ENCODE measurements at places on chromosomes 2 and 18.

DNA sequence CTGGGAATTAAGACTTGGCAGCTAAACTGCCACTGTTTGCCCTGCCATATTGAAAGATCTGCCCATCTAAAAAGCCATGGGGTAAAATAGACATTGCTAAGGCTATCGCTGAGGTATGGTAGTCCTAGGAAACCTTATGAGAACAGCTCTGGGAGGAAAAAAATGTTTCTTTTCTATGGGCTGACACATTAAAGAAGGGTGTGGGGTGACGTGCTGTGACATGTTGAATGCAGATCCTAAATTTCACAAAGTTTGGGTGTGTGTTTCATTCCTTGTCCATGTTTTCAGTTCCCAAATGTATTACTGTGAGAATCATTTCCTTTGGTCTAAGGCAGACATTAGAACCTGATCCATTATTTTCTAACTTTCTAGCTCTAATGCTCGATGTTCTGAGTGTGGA lies 766.4 kb downstream of the BCL11A start:
- DNase-seq: no peak

DNA sequence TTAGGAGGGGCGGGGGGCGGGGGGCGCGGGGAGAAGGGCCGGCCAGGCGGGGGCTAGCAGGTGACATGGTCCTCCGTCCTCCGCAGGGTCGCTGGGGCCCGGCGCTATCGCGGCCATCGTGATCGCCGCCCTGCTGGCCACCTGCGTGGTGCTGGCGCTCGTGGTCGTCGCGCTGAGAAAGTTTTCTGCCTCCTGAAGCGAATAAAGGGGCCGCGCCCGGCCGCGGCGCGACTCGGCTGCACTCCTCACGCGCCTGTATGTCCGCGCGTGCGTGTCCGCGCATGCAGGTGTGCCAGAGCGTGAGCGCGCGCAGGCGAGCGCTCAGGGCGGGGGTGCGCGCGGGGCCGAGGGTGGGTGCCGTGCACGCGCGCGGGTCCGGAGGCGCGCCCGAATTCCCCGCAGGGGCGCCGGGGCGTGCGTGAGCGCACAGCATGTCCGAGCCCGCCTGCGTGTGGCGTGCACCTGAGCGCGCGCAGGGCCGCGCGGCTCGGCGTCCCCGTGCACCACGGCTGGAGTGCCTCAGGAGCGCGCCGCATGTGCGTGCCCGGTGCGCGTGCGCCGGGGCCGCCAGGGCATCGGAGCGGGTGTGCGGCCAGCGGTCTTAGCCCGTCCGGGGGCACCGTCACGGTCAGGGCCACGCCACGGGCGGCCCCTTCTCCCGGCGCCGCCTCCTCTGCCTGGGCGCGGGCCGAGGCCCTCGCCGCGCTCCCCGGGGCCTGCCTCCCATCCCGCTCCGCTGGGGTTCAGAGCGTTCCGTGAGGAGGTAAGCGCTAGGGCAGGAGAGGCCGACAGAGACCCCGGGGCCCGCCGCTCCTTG lies 6.3 kb downstream of the SNORC start:
- no peak for DNase-seq

DNA sequence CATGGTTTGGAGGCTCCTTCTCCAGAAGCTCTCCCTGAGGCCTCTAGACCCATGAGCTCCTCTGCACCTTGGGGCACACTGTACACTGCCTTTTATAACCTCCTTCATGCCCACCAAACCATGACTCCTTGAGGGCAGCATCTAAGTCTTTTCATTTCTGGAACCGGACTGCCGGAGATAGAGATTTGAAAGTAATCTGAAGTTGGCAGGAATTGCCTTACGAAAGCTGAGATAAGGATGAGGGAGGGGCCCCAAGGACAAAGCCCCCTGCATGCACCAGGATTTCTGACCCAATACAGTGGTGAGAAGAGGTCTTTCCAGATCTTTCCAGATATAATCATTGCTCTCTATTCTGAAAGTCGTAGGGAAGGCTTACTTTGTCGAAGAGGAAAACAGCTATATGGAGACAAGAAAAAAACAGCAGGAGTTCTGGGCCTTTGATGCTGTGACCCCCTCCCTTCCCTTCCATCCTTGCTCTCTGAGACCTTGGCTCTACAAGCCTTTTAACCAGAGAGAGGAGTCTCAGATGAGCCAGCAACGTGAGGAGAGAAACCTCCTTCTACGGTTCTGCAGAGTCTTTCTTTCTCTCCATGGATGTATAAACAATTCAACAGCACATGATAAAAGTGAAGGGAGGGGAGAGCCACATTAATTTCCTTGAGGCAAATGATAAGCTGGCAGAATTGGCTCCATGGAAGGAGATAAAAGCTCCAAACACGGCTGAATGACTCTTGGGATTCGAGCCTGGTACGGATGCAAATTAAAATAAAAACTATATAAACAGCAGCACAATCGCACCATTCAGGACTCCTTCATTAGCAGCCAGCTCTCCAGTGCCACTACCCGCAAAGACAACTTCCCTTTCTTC lies 88.0 kb upstream of the RTN4 start:
- DNase-seq: no peak

GRCh38 chr2:156765450-156765849 lies 329.3 kb downstream of the GPD2 start:
- DNase-seq: no peak

DNA sequence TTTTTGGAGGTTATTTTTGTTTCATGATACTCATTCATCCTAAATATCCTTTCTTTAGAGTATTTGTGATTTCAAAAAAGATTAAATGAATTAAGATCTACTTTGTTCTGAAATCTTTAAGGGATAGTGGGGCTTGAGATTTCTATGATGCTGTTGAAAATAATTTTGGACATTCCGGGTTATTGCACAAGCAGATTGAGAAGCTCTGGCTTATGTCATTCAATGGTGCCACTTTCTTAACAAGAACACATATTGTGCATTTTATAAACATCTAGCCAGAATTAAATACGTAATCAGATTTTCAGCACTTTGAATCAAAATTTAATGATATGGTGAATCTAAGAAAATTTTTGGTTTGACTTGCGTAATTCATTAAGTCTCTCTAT lies 207.7 kb upstream of the COL3A1 start:
- DNase-seq: no peak

DNA sequence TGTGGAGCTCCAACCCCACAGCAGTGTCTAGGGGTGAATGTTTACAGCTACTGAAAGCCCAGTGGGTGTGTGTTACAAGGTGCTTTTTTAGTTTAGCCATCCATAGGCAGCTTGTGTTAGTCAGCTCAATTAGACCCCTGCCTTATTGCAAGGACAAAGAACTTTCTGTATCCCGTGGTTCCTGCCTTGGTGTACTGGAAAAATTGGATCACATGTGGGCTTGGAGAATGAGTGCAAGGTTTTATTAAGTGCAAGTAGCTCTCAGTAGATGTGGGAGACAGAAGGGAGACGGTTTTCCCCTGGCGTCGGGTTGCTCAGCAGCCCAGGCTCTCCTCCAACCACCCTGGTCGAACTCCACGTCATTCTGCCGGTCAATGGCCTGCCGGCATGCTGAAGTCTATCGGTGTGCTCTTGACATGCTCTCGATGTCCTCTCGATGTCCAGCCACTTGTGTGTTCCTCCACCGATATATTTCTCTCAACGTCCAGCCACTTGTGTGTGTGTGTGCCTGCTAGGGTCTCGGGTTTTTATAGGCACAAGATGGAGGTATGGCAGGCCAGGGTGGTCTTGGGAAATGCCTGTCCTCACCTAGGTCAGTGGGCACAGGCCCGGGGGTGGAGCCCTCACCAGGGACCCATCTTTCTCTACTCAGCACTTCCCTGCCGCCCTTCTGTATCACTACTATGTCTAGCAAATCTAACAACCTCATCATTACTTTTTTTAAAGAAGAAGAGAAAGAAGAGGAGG lies 13.8 kb downstream of the FANCL start:
- DNase-seq: no peak

- DNase-seq: no peak
Observed at GRCh38 chr2:43435746-43436145, 160.1 kb downstream of the THADA start.

- no peak for DNase-seq
Observed at GRCh38 chr2:207133820-207134519, 31.8 kb downstream of the KLF7 start.
